ENCODE measurements at places on chromosomes 11 and 22.
A peak's percentile ranks its signal among the peaks of the same experiment; 100 is the strongest.

GRCh38 chr11:69983897-69984438 is 94.1 kb upstream of the ANO1 start:
- DNase-seq: no peak

- no peak for DNase-seq
Measured at GRCh38 chr22:50016988-50017700, 4.6 kb upstream of the IL17REL start.

GRCh38 chr22:30159561-30160353 is 79.5 kb downstream of the HORMAD2 start:
- peak; percentile 73 for DNase-seq

- DNase-seq: no peak
Measured at GRCh38 chr11:12273618-12273995, 103.8 kb upstream of the PARVA start.

GRCh38 chr11:4677948-4678347 is 19.7 kb downstream of the OR51E2 start:
- DNase-seq: peak; percentile 1

- peak; percentile 33 for DNase-seq
Measured at GRCh38 chr22:41367680-41368542, 13.8 kb upstream of the TEF start.

DNA sequence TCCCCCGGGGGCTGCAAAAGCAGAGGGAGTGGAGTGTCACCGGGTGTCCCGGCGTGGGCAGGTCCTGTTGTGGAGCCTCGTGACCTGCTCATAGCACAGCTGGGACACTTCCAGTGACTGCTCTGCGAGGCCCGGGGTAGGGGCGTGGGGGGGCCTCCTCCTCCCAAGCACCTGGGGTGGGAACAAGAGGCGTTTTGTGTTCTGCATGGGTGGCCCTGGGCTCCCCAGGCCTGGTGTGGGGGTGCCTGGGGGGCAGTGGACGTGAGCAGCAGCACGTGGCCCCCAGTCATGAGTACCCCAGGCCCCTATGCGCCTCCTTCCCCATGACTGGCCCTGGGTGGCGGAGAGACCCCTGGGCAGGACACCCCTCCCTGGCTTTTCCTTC is 104.7 kb downstream of the KCNQ1 start:
- no peak for DNase-seq

GRCh38 chr11:77249427-77249826 is 52.1 kb downstream of the GDPD4 start:
- DNase-seq: no peak

DNA sequence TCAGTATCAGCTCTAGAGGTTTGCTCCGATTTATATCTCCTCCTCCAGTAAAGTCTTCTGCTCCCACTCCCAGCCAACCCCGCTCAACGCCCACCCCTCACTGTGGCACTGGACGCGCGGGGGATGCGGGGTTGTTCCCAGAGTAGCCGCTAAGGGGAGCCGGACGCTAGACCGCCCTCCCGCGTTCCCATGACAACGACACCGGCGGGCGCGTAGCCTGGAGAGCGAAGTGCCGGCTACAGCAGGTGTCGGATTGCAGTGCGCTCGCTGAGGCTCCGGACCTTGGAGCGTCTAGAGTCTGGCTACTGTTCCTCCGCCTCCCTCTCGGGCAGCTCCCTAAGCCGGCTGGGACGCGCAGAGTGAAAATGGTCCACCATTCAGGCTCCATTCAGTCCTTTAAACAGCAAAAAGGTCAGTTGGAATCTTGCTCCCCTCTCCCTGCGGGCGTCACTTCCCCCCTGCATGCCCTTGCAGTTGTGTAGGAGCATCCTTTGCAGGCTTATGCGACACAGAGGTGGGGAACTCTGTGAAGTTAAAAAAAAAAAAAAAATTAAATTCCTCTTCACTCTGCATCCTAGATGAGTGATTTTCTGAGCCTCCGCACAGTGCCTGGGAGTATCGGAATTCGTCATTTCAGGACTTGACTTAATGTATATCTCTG is at the start of gene ANO3:
Gene ANO3 (plus strand): TSS at position 220 of the 661 bp plus-strand sequence. CDS start 146 bp downstream, at position 366.
- peak; percentile 77 for DNase-seq

- DNase-seq: peak; percentile 58
Measured at GRCh38 chr22:19066531-19067271, 55.5 kb downstream of the DGCR2 start.
